ENCODE measurements at places on chromosomes 7 and 10.

DNA sequence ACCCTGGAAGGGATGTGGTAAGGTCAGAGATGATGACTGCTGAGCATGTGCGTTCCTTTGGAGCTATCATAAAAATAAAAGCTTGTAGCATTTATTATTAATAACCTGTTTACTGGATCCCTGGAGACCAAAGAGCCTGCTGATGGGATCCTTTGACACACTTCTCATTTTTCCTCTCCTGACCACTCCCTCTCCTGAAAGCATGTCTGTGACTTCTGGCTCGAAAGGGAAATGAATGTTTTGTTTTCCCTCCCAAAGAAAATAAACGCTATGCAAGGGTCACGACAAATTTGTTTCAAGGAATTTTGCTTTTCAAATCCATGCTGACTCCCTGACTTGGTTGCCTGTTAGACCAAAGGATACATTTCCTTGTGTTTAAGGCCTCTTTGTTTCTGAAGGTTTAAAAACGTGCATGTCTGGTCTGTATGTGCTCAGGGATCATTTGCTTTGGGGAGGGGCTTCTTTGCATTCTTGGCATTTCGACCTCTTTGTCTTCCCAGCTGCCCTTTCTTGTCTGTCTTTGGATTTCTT lies 185.1 kb upstream of the AGK start:
- DNase-seq, result no peak

DNA sequence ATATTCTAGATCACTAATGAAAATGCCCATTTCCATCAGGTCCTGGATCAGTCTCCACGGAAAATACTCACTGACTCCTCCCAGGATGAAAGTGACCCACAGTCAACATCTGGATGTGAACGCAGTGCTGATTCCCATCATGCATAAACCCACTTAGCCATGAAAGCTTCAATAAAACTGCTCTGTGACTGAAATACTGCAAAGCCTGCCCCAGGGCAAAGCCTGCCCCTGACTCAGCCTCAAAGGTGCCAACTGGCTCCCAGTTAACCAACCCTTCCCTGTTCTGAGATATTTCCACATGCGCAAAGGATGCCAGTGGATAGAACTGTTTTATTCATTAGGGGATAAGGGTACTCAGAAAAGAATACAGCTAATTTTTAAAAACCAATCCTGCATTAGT lies 24.0 kb downstream of the OSBPL3 start:
- DNase-seq, result no peak

DNA sequence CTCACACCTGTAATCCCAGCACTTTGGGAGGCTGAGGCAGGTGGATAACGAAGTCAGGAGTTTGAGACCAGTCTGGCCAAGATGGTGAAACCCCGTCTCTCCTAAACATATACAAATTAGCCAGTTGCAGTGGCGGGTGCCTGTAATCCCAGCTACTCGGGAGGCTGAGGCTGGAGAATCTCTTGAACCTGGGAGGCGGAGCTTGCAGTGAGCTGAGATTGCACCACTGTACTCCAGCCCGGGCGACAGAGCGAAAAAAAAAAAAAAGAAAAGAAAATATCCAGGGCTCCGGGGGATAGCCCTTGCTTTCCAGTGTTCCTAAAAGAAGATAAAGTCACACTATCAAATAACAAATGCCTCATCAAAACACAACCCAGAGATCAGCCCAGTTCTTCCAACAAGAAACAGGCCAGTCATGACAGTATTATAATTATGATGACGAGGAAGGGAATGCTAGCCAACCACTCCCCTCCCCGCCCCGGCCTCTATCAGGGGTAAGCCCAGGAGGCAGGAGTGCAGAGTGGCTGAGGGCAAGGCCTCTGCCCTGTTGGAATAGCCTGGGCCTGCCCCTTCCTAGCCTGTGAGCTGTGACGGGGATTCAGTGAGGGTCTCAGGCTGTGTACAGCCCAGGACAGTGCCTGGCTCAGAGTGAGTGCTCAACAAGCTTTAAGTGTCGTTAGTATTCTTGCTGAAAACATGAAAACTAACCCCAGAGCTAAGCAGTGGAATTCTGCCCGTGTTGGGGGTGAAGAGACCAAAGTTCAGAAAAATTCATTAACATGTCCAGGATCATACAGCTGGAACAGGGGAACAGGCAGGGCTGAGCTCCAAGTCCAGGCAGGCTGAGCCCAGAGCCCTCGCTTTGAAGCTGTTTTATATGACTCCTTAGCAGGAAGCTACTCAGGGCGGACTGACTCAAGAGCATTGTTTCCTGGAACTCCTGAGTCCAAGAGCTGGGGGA lies 54.3 kb downstream of the FAM241B start:
- DNase-seq, result no peak

DNA sequence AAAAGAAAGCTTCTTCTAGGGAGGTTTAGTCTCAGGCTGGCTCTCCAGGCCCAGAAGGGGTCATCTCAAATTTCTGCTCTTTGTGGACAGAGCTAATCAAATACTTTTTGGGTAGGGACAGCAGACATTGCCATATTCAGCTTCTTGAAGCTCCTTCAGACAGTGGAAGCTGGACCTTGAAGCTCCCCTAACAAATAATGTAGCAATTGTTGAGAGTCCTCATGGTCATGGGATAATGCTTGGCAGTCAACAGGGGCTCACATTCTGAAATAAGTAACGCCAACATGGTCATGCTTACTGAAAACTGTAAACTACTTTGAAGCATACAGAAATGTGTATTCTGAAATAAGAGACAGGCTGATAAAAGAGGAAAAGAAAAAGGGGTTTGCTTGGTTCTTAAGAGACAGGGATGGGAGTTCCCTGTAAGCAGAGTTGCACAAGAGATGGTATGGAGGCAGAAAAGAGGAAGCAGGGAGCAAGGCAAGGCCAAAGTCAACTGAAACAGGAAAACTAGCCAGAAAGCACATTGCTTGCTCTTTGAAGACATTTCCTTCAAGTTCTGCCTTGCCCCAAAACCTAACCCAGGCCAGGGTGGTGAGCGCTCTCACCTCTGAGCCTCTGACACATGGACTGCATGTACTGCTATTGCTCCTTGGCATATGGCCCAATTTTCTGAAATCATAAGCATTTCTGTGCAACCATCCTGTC lies 53.1 kb upstream of the KMT2E start:
- no peak for DNase-seq

DNA sequence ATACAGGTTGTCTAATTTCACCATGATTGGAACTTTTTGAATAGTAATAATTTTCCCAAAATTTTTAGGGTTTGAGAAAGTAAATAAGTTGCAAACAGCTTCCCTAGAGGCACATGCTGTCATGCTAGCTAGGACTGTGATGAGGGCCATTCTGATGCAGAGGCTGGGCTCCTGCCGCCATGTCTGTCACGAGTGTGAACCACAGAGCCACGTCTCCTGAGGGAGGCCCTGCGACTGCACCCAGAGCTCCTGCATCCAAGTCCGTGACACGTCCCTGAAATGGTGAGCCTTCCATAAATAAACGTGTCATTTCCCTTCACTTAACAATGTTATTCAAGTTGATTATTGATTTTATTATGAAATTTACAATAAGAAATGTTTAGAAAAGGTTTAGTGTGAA lies 40.0 kb downstream of the C10orf120 start:
- DNase-seq, result no peak

GRCh38 chr10:114386452-114386851 lies 17.9 kb downstream of the AFAP1L2 start:
- no peak for DNase-seq

DNA sequence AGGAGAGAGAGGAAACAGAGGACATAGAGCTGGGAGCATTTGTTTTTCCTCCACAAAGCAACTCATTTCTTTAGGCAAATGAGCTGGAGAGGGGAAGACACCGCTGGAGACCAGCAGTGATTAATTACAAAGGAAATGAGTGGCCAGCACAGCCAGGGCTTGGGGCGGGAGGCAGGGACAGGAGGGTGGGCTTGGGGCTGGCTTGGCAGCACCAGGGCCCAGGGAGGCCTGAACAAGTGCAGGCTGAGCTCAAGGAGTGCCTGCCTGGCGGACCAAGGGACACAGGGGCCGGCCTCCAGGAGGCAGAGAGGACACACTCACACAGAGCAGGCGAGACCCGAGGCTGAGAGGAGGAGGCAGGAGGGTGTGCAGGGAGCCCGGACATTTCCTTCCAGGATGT lies 149.0 kb upstream of the UNC5B start:
- DNase-seq, result no peak

- DNase-seq, result no peak
Measured at GRCh38 chr10:44635176-44635575, 250.3 kb upstream of the CXCL12 start.

DNA sequence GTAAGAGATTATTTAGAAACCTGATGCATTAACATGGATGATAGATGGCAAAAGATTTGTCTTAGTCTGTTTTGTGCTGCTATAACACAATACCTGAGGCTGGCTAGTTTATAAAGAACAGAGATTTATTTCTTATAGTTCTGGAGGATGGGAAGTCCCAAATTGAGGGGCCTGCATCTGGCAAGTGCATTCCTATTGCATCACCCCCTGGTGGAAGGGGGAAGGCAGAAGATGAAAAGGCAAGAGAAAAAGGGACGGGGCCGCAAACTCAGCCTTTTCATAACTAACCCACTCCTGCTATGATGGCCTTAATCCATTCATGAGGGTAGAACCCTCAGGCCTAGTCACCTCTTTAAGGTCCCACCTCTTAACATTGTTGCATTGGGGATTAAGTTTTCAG lies 153.4 kb upstream of the LRGUK start:
- DNase-seq, result no peak

- DNase-seq, result no peak
Measured at GRCh38 chr10:173741-174140, 38.5 kb downstream of the ZMYND11 start.

DNA sequence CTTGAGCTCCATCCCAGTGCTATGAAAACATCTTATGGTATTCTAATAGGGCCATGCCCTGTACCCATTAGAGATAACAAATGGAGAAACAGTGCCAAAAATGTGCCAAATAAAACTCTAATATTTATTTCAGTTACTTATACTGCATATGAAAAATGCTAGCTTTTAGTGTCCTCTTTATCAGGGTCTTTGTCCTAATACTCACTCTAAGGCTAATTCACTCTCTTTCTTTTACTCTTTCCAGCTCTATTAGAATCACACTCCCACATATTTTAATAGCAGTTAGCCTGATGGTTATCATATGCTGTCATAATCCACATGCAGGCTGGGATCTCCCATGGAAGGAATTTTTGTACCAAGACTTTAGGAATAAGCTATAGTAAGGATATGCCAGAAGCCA lies 408.4 kb downstream of the ETV1 start:
- DNase-seq, result no peak

DNA sequence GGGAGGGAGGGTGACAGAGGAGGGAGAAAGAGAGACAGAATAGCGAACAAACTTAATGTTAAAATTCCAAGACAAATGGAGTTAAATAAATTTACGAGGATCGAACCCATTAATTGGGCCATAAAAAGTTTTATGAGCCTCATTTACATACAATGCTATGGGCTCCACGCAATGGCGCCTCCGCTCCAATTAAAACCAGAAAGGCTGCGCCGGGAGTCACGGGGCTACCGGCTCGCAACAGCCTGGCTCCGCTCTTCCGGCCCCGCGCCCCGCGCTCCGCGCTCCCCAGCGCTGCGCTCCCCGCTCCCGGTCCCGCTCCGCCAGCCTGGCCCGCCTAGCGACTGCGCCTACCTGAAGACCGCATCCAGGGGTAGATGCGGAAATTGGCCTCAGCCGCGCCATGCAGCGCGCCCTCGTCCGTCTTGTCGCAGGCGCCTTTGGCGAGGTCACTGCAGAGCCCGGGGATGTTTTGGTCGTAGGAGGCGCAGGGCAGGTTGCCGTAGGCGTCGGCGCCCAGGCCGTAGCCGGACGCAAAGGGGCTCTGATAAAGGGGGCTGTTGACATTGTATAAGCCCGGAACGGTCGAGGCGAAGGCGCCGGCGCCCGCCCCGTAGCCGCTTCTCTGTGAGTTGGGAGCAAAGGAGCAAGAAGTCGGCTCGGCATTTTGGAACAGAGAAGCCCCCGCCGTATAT lies 513 bp downstream of the HOXA7 start:
- DNase-seq, result no peak

- no peak for DNase-seq
Measured at GRCh38 chr7:128924707-128925588, 12.8 kb upstream of the IRF5 start.

DNA sequence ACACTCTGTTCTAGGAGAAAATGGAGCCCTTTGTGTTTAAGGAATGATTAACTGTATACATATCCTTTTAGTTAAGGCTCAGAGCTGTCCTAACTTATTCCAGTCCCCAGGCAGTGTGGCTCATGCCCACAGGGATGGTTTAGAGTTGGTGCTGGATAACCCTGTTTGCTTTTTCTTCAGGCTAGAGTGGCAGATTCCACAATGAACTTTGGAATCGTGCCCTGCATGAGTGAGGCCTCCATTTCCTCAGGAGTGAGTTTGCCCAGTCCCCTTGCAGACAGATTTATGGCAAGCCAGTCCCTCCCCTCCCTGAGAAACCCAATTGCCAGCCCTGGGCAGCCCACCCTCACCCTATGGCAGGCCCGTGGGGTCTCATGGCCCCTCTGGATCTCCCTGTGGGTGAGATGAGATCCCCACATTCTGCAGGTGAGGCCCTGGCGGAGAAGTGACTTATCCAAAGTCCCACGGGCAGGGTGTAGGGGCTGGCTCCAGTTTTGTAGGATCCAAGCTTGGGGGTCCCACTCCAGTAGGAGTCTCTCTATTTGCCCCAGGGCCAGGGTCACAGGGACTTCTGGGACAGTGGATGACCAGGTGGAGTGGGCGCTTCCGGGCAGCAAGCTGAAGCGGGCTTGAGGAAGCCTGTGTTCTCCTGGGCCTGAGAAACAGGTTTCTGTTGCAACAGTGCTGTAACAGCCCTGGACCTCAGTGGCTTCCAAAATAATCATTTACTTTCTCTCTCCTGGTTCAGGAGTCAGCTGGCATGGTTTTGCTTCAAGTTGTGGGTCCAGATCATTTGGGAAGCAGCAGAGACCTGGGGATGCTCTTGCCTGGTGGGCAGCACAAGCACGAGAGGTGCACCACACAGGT lies 9.0 kb upstream of the COMTD1 start:
- DNase-seq, result no peak

GRCh38 chr7:134750083-134751062 lies 29.1 kb upstream of the CALD1 start:
- DNase-seq, result peak; percentile 40

GRCh38 chr7:151592868-151593486 lies 73.3 kb upstream of the RHEB start:
- DNase-seq, result no peak

GRCh38 chr10:131381576-131381975 lies 70.1 kb upstream of the TCERG1L start:
- DNase-seq, result no peak

DNA sequence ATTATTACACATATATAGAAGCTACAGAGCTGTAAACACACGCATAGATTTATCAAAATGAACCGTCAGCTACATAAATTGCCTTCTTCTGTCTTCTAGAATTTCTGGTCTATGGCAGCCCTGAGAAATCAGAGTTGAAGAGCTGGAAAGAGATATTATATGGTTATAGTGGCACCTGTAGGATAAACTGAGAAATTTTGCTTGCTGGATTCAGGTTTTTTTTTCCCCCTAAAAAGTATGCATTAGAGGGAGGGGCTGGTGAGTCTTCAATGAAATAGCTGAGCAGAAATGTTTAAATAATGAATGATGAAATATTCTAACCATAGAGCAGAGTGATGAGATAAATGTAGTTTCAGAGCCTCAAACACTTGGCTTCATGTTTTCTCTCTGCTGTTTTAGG lies 78.0 kb upstream of the DYNC1I1 start:
- DNase-seq, result no peak
